ENCODE measurements at places on chromosomes 11 and 22.

- DNase-seq, result no peak
Observed at GRCh38 chr11:126459691-126460281, 104.3 kb downstream of the ST3GAL4 start.

DNA sequence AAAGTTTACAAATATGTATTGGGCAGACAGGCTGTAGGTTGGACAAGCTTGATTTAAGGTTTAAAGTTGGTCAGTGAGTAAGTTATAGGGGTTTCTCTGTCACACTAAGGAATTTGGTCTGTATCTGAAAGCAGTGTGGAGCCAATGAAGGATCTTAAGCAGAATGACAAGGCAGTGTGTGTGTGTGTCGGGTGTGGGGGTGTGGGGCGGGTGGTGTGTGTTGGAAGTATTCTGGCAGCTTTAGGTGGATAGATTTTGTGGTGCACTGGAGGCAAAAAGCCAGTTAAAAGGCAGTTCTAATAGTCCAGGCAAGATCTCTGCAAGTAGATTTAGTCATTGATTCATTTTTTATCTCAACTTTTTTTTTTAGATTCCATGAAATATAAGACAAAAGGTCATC, 1006.8 kb upstream of the CCDC90B start:
- no peak for DNase-seq

DNA sequence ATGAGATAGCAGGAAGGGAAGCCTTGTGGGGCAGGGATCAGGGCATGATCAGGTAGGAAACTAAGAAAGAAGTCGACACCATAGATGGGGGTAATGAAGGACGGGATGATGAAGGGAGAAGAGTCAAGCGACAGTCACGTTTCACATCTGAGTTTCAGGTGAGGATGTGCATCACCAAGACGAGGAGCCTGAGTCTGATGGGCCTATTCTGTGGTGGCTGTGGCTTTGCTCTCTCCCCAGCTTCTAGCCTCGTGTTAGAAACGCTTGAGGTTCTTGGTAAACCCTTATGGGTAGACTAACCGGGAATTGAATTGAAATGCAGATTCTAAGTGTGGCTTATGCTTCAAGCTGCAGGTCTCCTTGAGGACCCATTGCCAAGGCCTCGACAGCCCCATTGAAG, 45.6 kb upstream of the LMO1 start:
- DNase-seq, result no peak

DNA sequence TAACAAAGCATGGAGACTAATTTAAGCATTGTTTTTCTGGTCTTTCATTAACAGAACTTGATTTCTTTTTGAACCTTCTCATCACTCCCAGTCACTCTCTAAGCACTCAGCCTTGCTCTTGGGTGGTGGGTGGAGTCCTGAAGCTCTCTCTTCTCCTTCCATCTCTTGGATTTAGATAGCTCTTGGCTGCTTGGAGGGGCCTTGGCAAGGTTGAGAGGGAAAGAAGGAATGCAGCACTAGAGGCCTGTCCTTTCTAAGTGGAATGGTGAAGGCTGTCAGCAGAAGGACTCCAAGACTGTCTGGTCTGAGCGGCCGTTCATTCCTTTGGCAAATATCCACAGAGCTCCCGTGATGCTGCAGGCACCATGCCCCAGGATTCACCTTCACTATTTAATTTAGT, 168.6 kb upstream of the E2F8 start:
- DNase-seq, result no peak

- DNase-seq, result no peak
Observed at GRCh38 chr11:71164621-71165020, 87.8 kb downstream of the SHANK2 start.

DNA sequence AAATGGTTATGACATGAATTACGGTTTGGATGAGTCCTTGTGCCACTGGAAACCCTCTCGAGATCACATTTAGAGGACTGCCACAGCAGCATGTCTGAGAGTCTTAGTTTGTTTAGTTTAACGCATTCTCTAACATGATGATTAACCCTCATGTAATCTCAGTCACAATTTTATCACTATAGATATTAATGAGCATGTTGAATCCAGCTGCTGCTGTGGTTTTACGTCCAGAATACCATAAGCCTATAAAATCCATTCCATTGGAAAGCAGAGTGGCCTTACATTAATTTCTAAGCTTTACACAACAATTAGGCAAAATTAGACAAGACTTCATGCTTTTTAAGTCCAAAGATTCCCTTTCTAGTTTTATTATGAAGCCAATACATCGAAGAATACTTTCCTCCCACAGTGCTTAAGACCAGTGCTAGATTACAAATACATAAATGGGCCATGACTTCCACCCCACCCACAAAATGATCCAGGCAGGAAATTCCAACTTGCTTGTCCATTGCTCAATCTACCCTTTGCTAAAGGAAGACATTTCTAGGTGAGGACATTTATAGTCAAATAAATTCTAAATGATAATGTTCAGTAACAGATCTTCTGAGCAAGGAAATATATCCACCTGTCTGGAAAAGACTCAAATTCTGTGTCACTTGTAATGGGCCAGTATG, 3.5 kb upstream of the ELMOD1 start:
- no peak for DNase-seq

DNA sequence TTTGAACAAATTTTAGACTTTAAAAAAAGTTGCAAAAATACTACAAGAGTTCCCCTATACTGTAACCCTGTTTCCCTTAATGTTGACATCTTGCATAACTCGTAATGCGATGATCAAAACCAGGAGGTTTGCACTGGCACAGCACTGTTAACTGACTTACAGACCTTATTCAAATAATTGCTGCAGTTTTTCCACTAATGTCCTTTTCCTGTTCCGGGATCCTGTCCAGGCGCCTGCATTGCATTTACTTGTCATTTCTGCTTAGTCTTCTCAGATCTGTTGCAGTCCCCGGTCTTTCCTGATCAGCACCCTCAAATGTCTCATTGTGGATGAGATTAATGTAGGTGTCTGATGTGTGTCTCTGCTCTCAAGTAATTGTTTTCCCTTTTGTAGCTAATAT, 32.0 kb downstream of the APLP2 start:
- DNase-seq, result no peak

DNA sequence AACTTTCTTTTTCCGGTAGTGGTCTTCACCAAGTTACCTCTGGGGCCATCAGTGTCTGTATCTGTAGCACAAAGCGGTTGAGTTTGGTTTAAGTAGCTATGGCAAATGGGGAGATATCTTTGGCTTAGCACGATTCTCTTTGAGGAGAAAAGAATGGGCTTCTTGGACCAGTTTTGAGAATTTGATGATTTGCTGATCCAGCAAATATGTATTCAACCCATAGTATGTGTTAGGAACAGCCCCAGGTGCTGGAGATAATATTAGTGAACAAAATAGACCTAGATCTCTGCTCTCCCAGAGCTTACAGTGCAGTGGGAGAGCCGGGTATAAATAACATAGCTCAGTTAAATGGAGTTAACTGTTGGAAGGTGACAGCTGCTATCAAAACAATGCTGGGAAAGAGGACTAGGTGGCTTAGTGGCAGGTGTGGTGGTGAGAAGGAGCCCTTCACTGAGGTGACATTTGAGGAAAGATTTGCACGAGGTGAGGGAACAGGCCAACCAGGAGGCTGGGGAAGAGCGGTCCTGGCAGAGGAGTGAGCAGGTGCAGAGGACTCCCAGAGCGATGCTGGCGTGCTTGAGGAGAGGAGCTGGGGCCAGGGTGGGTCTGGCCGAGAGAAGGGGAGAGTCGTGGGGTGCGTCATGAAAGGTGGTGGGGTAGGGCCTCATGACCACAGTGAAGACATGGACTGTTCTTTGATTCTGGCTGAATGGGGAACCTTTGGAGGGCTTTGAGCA, 5.0 kb downstream of the TBC1D22A start:
- no peak for DNase-seq

GRCh38 chr11:4433856-4434255, 15.2 kb upstream of the OR52K2 start:
- no peak for DNase-seq

DNA sequence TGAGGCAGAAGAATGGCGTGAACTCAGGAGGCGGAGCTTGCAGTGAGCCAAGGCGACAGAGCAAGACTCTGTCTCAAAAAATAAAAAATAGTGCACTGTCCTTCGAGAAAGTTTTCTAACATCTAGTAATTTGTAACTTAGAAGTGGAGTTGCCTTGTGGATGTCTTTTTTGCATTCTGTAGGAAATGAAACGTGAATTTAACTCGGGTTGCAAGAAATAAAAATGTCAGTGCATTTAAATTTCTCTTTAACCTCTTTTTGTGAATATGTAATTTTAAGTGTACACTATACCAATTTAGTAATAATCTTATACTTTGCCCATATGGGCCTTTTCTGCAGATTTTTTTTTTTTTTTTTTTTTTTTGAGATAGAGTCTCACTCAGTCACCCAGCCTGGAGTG, 26.2 kb upstream of the CRKL start:
- no peak for DNase-seq

GRCh38 chr22:42236268-42236667, 34.2 kb downstream of the TCF20 start:
- no peak for DNase-seq

DNA sequence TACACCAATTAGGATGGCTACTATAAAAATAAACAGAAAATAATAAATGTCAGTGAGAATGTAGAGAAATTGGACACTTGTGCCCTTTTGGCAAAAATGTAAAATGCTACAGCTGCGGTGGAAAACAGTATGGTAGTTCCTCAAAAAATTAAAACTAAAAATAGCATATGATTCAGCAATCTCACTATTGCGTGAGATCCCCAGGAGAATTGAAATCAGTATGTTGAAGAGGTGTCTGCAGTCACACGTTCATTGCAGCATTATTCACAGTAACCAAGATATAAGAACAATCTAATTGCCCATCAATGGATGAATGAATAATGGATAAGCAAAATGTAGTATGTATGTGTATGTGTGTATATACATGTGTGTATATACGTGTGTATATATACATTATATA, 6.8 kb downstream of the OR52N2 start:
- DNase-seq, result no peak

DNA sequence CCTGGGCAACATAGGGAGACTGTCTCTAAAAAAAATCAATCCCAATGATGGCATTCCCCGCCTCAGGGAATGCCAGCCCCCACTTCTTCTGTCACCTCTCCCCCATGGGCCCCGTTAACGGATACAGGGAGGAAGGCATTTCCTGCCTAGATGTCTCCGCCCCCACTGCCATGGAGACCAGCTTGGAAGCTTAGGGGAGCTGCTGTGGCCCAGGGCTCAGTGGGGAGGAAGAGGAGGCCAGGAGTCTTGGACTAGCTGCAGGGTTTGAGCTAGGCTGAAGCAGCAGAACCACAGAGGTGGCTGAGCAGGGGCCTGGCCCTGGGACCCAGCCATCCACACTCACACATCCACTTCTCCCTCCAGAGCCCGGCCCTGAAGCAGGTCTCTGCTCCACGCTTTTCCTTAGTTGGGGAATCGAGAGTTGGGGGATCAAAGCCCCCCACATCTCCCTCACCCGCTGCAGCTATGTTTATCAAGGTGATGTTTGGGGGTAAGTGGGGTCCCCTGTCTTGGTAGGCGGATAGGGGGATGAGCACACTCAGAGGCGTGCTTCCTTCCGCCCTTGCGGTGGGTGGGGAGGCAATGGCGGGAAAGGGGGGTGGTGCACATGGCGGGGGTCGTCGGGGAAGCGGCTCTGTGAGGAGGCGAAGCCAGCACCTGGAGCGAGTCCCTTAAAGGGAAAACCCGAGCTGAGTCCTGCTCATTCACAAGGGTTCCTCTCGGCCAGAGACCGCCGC, at the start of gene C22orf15:
Gene C22orf15, plus strand, starts transcription at position 149 of the 737 bp plus-strand sequence. Its CDS starts 317 bp downstream, at position 466.
- no peak for DNase-seq

DNA sequence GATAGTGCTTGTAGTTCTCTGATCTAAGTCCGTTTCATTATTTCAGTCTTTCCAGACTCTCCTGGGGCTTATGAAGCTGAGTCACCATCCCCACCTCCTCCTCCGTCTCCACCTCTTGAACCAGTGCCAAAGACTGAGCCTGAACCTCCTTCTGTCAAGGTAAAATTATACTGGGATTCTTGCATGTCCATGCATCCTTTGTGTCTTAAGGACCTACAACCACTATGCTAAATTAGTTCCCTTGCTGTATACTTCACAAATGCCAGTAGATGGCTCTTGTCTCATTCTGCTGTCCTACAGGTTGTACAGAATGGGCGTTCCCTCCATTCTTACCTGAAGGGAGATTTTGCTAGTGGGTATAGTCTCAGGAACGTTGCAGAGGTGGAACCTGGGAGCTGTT, 42.2 kb downstream of the POLD3 start:
- DNase-seq, result no peak

DNA sequence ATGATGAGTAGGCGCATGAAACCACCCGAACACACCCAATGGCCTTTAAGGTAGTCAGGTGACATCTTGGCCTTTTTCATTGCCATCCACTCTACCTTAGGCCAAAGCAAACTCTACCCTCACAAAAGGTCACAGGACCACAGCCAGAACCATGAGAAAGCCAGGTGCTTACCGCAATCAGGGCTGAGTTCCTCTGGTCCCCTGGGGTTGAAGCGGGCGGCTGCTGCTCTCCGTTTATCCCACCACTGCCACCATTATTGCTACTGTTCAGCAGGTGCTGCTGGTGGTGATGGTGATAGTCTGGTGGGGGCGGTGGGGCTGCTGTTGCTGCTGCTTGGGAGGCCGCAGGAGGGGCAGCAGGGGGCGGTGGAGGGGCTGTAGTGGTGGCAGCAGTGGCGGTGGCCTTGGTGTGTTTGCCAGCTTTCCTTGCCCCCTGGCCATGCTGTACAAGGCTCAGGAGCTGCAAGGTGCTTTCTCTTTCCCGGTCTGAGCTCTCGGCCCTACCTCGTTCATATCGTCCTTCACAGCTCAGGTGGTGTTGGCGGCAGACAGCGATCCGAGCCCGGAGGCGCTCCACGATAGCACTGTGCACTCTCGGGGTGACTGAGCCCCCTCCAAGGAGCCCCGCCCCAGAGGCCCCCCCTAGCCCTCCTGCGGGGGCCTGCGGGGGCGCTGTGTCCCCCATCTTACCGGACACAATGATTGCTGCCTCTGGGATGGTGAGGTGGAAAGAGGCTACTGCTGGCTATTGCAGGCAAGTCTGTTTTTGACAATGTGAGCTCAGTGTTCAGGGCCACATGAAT, 1.6 kb downstream of the MAML2 start:
- DNase-seq, result peak; percentile 69

GRCh38 chr11:70084046-70084984, 6.2 kb downstream of the ANO1 start:
- DNase-seq, result no peak

- DNase-seq, result no peak
Observed at GRCh38 chr11:94533206-94533605, 10.5 kb upstream of the FUT4 start.

- DNase-seq, result no peak
Observed at GRCh38 chr22:23751441-23751996, 607 bp upstream of the ZNF70 start.

GRCh38 chr22:49128874-49129273, 698.8 kb downstream of the BRD1 start:
- DNase-seq, result no peak
